ENCODE measurements at places on chromosomes 2 and 18.

DNA sequence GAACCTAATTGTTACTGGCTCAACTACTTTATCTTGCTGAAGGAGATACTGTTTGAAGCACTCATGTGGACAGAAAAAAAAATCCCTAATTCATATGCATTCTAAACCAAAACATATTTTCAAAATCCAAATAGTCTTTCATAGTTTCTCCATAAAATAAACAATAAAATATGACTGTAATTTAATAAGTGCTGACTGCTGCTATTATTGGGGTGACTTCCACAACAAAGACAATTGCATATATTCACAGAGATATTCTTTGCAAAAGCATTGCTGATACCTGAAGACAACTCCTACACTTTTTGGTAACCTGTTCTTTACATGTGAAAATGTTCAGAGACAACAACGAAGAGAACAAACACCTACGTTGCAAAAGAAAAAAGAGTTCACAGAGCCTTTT is 73.1 kb upstream of the RPE start:
- H3K27me3 ChIP-seq, result no peaks in the 10 kb centered on the region
- no peak overlapping the region for H3K27ac ChIP-seq
- no peaks in the 10 kb centered on the region for H3K4me1 ChIP-seq
- no peaks in the 10 kb centered on the region for H3K36me3 ChIP-seq

DNA sequence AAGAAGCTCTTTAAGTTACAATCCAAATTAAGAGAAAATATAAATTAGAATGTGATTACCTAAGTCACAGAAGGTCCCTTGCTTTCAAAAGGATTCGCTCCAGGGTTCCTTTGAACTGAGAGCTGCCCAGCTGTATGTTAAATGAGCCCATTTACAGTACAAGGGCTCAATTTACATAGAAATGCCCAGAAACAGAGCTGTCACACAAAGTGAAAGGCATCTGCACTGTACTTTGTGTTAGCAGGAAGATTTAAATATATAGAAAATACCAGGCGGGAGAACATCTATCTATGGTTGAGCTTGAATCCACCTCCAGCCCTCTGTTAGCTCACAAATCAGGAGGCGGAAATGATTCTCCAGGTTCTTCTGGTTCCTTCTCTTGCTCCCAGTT is 272.9 kb downstream of the PAX3 start:
- no peak for DNase-seq
- H3K4me3 ChIP-seq, result no peak overlapping the region
- no peak overlapping the region for H3K27ac ChIP-seq
- no peaks in the 10 kb centered on the region for H3K4me1 ChIP-seq
- H3K36me3 ChIP-seq, result no peaks in the 10 kb centered on the region

DNA sequence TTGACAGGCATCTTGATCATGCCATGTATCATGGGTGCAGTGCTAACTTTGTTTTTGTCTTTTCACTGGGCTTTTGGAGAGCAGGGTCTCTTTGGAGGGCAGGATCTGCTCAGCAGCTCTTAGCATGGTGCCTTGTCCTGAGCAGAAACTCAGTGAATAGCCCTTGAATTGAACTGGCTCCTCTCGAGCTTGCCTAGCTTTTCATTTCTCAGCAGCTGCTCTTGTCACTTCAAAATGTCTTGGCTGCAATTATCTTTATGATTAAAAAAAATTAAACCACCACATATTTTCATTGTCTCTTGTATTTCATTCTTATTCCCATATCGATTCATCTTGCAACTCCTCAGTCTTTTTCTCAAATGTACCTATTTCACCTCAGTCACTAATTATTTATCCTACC is 50.5 kb downstream of the CCDC85A start:
- H3K4me1 ChIP-seq, result no peaks in the 10 kb centered on the region
- no peaks in the 10 kb centered on the region for H3K36me3 ChIP-seq
- no peak for DNase-seq
- no peak overlapping the region for H3K4me3 ChIP-seq
- H3K27me3 ChIP-seq, result no peaks in the 10 kb centered on the region

DNA sequence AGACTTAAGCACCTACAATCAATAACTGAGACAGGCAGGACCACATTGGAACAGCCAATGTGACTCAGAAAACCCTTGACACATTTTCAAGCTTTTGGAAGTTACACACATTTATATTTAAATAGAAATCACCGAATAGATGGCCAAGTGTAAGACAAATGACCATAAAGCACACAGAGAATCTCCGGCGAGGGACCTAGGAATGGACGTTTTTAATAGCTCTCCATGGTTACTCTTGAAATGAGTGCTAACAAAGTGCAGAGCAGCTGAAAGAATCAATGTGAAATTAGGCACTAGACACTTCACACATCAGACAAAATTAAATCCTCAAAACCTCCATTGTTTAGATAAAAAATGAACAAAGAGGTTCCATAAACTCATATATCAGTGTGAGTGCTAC is 376.9 kb downstream of the DLGAP1 start:
- no peak overlapping the region for H3K4me3 ChIP-seq
- H3K27ac ChIP-seq, result no peak overlapping the region

DNA sequence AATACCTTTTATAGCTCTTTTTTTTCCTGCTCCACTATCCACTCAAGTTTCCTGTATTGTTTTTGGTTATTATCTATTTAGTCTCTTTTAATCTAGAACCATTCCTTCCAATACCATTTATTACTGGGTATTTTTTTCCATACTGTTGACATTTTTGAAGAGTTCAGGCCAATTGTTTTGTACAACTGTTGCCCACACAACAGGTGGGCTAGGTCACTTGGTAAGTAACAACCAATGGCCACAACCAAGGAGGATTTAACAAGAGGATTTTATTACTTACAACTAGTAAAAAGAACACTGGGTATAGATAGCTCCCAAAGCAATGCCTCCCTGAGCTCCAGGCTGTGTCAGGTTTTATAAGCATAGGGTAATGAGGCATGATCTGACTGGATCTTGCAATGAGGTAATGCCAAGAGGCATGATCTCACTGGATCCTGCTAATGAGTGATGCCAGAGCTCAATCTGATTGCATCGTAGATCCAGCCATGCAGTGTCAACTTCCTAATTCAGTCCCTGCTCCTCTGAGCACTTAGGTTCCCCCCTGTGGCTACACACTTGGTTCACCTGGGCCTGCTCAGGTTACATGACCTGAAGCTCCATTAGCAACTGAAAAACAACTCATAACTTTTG is 7.1 kb upstream of the CEP68 start:
- peak; percentile 24 for DNase-seq
- H3K4me1 ChIP-seq, result peaks cover 11% of the 10 kb centered on the region
- H3K4me3 ChIP-seq, result no peak overlapping the region

DNA sequence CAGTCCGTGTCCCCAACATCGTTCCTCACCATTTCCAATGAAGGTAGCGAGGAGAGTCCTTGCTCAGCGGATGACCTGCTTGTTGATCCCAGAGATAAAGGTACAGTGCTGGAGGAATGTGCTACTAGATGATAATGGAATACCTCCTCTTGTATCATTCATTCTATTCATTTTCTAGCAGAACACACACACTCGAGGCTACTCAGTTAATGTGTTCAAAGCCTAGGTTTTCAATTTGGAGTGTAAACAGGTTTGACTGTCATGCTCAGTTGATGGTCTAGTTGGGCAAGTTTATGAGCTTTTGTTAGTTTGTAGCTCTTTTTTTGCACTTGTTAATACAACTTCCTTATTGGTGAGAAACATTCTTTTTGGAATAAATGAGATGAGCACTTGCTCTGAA is 114.2 kb downstream of the ICA1L start:
- peaks cover 7% of the 10 kb centered on the region for H3K4me1 ChIP-seq
- peaks cover 19% of the 10 kb centered on the region for H3K36me3 ChIP-seq
- H3K4me3 ChIP-seq, result no peak overlapping the region
- no peak for DNase-seq
- H3K27me3 ChIP-seq, result no peaks in the 10 kb centered on the region

- no peak overlapping the region for H3K4me3 ChIP-seq
- peaks cover 35% of the 10 kb centered on the region for H3K27me3 ChIP-seq
- H3K27ac ChIP-seq, result no peak overlapping the region
Measured at GRCh38 chr18:9719421-9719981, 11.4 kb downstream of the RAB31 start.

DNA sequence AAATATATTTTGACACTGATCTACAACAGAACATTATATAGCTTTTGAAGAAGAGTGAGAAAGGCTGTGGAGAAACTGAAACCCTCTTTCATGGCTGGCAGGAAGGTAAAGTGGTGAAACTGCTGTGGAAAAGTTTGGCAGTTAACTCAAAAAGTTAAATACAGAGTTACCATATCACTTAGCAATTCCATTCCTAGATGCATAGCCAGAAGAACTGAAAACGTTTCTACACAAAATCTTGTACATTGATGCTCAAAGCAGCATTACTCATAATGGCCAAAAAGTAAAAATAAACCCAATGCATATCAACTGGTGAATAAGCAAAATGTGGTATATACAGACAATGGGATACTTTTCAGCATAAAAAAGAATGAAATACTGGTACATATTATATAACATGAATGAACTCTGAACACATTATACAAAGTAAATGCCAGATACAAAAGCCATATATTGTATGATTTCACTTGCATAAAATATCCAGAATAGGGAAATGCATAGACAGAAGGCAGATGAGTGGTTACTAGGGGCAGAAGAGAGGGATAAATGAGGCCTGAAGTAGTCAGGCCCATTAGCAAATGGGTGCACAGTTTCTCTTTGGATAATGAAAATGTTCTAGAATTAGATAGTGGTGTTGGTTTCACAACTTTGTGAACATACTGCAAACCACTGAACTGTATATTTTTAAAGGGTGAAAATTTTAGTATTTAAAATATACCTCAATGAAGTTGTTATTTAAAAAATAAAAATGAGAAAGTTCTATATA is 114.3 kb downstream of the DYM start:
- peaks cover 12% of the 10 kb centered on the region for H3K36me3 ChIP-seq
- H3K4me1 ChIP-seq, result peaks cover 12% of the 10 kb centered on the region
- H3K27ac ChIP-seq, result no peak overlapping the region
- no peak overlapping the region for H3K4me3 ChIP-seq
- no peak for DNase-seq

- peaks cover 16% of the 10 kb centered on the region for H3K4me1 ChIP-seq
- no peak for DNase-seq
Measured at GRCh38 chr2:203489531-203489930, 45.6 kb downstream of the RAPH1 start.

DNA sequence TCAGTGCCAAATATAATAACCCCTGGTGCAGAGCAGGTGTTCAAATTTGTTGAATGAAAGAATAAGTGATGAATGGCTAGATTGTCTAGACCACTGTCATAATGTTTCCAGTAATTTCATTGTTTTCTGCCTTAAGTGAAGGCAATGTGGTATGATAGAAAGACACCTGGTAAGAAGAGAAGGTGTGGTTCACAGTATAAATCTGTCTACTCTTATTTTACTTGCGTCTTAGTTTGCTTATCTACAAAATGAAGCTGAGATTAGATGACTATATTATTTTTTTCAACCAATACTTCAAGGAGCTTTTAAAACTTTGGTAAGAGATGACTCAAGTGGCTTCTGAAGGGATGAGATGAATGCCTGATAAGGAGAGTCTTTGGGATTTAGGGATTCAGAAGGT is 788.4 kb downstream of the EPHA4 start:
- H3K36me3 ChIP-seq, result no peaks in the 10 kb centered on the region
- no peak for DNase-seq
- peaks cover 4% of the 10 kb centered on the region for H3K27me3 ChIP-seq
- H3K4me1 ChIP-seq, result no peaks in the 10 kb centered on the region
- H3K27ac ChIP-seq, result no peak overlapping the region
